H1 (cell line): ENCODE measurements at places on chromosomes 12 and 14. TPM values are rescaled to one million over a fixed set of nuclear protein-coding genes. Genes with fewer than 3 reads are reported as not detected.

DNA sequence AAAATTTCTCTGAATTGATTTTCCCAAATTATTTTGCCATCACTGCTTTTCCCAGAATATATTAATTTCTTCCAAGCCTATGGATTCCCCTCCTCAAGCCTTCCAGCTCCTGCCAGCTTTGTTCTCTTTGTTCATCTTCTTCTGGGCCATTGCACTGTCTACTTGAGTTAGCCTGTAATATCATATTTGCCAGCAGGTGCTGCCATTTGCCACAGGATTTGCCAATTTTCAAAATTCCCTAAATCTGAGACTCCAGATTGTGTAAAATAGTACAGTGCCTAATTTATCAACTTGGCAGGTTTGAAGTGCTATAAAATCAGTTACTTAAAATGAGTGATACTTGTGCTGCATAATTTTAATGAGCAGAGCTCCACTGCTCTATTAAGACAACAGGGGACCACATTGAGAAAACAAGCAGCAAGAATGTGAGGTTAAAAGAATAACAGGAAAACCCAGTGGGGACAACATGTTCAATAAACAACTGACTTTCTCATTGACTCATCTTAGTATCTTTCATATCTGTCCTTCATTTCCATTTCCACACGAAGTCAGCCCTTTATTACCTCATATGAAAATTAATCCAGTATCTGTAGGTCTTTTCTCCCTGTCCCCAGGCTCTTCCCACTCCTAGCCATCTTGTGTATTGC, 84.6 kb upstream of the CCDC196 start:
- no peaks in the 10 kb centered on the region for H3K36me3 ChIP-seq
- H3K4me1 ChIP-seq, result no peaks in the 10 kb centered on the region
- H3K4me3 ChIP-seq, result no peak overlapping the region

Gene KLHL33
- 0.11 TPM in 1 of 2 replicates, not detected in the other for total RNA-seq

DNA sequence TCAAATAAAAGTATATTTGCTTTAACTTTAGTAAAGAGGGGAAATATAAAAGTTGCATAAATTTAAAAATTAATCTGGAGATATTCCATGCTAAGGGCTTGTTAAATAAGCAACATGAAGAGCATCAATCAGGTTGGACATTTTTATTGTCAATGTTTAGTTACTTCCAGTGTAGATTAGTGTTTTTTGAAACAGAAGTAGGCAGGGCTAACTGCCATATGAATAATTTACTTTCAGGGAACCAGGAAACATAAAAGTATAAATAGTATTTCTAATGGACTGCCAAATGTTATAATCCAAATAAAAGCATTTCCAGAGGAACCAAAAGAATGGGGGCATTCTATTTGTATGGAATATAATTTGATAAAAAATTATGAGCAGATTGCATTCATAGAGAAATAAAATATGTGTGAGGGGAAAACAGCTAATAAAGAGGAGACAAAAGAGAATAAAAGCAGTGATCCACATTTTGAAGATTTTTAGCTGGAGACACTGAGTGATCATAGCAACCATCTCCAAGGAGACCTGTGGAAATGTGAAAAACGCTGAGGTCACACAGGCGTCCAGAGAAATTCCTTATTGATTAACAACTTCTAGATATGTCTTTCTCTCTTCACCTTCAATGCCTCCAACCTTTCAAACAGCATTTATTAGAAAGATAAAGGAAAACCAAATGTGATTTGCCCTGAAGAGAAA, 70.8 kb downstream of the SRGAP1 start:
- no peaks in the 10 kb centered on the region for H3K4me1 ChIP-seq
- no peak for DNase-seq
- no peaks in the 10 kb centered on the region for H3K36me3 ChIP-seq
- H3K4me3 ChIP-seq, result no peak overlapping the region

DNA sequence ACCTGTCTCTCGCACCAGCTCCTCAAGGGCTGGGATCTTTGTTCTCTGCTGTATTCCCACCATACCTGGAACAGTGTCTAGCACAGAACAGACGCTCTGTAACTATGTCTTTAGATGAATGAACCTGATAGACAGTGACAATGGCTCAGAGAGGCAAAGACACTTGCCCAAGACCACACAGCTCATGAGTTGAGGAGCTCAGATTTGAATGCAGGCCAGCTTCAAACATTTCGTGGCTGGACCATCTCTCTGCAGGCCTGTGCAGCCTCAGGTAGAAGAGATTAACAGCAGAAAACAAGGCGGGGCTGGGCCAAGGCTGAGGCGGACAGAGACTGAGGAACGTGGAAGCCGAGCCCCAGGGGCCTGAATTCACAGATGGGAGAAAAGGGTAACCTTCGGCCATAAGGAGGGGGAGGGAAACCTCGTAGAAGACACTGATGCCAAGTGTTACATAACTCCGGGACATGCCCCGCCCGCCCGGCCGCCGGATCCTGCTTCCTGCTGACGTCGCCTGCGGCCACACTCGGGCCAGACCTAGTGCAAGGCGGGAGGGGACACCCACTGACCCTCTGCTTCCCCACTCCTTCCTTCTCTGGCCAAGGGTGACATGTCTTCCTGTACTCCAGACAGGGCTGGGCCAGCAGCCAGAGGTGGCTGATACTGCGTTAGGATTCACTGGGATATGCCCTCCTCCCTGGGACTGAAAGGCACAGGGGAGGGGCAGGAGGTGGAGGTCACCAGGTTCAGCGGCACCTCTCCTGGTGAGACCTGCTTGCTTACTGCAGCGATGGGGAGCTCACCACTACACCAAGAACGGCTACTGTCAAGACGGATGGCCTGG, 86.8 kb downstream of the RFLNA start:
- no peak overlapping the region for H3K4me3 ChIP-seq
- no peak overlapping the region for H3K27ac ChIP-seq
- no peaks in the 10 kb centered on the region for H3K4me1 ChIP-seq
- peaks cover 13% of the 10 kb centered on the region; the same call in 1 of the 2 replicates for H3K36me3 ChIP-seq
- DNase-seq, result no peak

- H3K36me3 ChIP-seq, result no peaks in the 10 kb centered on the region
- H3K27ac ChIP-seq, result no peak overlapping the region
- no peaks in the 10 kb centered on the region for H3K27me3 ChIP-seq
- DNase-seq, result no peak
These were observed 371.4 kb upstream of the TMTC1 start for GRCh38 chr12:30155001-30155730.

Gene CPNE6
- not detected in 2 replicates for total RNA-seq

DNA sequence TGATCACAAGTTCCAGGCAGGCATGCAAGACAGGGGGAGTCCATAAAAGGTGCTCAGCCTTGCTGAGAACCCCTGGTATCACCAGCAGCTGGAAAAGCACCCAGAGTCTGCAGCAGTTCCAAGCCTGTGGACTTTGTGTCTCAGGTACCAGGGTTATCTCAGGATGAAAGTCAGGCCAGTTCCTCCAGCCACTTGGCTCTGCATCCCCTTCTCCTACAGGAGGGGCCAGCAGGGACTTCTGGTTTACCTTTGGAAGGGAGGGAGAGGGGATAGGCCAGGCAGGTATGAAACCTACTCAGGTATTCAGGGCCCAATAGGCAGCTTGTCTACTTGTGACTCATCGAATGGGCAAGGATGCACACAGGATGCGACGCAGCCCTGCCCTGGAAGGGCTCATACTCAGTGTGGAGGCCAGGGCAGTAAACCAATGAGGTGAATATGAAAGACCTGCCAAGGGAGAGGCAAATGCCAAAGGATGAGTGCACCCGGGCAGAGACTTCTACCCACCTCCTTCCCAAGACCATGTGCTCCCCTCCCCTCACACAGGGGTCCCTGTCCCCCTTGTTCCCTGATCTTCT, 148.2 kb downstream of the SLC38A6 start:
- H3K4me1 ChIP-seq, result peaks cover 7% of the 10 kb centered on the region
- no peak overlapping the region for H3K27ac ChIP-seq
- no peaks in the 10 kb centered on the region for H3K36me3 ChIP-seq
- DNase-seq, result no peak

Gene NXPH4
- total RNA-seq, result 1.7 and 1.8 TPM in 2 replicates

GRCh38 chr12:115619889-115620288, 657.6 kb downstream of the MED13L start:
- no peaks in the 10 kb centered on the region for H3K27me3 ChIP-seq
- H3K27ac ChIP-seq, result no peak overlapping the region
- H3K36me3 ChIP-seq, result no peaks in the 10 kb centered on the region
- DNase-seq, result no peak
- H3K4me1 ChIP-seq, result peaks cover 2% of the 10 kb centered on the region
- H3K4me3 ChIP-seq, result no peak overlapping the region
